ENCODE measurements at places on chromosomes 3 and 15. TPM values are rescaled to one million over a fixed set of nuclear protein-coding genes. Genes with fewer than 3 reads are reported as not detected.

Gene IL5RA
- total RNA-seq, result not detected

Gene FAM98B
- 51.1 TPM for total RNA-seq

Gene ISL2
- 0.33 TPM for total RNA-seq

Gene SMAD6
- 6.0 TPM for total RNA-seq

Gene KY
- not detected for total RNA-seq

Gene SSUH2
- 0.61 TPM for total RNA-seq

Gene ONECUT1
- 14.1 TPM for total RNA-seq

Gene NANOGP8
- 91.5 TPM for total RNA-seq

Gene ANO10
- 38.7 TPM for total RNA-seq

Gene GP5
- not detected for total RNA-seq

DNA sequence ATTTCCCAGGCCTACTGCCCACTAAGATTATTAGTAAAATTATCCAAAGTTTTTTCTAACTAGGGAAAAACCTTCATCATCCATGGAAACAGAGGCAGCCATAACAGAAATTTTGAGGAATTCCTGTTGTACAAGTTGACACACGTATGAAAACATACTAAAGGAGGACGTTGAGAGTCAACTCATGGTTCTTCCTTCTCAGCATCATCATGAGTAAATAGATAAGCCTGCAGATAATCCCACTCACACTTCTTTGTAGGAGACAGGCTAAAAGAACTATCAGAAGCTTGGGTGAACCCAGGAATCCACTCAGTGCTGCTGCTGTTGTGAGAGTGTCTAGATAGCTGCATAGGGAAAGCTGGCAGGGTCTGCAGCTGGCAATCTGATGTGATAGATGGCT lies 694.8 kb upstream of the NR2F2 start:
- H3K27me3 ChIP-seq, result no peaks in the 10 kb centered on the region
- H3K36me3 ChIP-seq, result no peaks in the 10 kb centered on the region
- no peak overlapping the region for H3K27ac ChIP-seq
- DNase-seq, result no peak
- no peak overlapping the region for H3K4me3 ChIP-seq

DNA sequence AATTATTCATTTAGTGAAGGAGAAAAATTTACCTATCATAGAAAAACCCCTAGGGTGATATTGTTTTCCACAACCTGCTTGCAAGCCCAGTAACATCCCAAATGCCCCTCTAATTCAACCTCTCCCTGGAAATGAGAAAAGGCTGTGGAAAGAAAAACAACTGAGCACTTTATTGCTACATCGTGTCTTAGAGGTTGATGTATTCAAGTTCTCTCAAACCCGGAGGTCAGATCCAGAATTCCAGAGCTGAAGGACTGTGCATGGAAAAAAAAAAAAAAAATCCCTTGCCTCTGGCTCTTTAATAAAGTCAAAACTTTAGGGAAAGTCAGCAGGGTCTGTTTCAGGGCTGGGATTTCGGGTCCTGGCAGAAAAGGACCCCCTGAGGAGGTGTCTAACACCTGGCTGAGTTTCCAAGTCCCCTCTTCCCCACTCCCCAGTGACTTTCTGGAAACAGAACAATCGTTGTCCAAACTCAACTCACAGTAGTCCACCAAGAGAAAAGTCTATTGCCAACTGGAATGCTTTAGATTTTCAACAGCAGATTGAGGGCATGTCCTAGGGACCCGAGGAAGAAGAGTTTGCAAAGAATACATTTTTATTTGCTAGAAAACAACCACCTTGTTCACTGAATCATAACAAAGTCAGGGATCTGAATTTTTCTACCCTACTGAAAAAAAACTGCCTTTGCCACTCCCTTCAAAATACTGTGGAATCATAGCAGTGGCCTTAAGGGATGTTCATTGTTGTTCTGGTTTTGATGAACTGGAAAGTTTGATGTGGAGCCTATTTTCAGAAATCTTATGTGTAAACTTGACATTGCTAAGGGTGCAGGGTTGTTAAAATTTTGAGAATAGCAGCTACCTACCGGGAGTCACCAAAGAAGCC lies 207.5 kb upstream of the ADAMTS9 start:
- H3K4me3 ChIP-seq, result no peak overlapping the region
- H3K27me3 ChIP-seq, result no peaks in the 10 kb centered on the region
- H3K27ac ChIP-seq, result no peak overlapping the region
- H3K36me3 ChIP-seq, result no peaks in the 10 kb centered on the region

- H3K4me3 ChIP-seq, result no peak overlapping the region
- H3K27me3 ChIP-seq, result no peaks in the 10 kb centered on the region
- H3K36me3 ChIP-seq, result no peaks in the 10 kb centered on the region
- no peaks in the 10 kb centered on the region for H3K4me1 ChIP-seq
Measured at GRCh38 chr3:14497321-14497720, 42.8 kb downstream of the GRIP2 start.

- no peaks in the 10 kb centered on the region for H3K36me3 ChIP-seq
- no peak for DNase-seq
- H3K4me3 ChIP-seq, result no peak overlapping the region
Measured at GRCh38 chr3:37181756-37182155, 7.4 kb upstream of the LRRFIP2 start.

GRCh38 chr3:150013801-150014200 lies 43.1 kb upstream of the PFN2 start:
- H3K27ac ChIP-seq, result no peak overlapping the region
- no peaks in the 10 kb centered on the region for H3K4me1 ChIP-seq
- no peaks in the 10 kb centered on the region for H3K27me3 ChIP-seq
- no peak overlapping the region for H3K4me3 ChIP-seq
- no peaks in the 10 kb centered on the region for H3K36me3 ChIP-seq

- peaks cover 8% of the 10 kb centered on the region for H3K36me3 ChIP-seq
- H3K27ac ChIP-seq, result peak overlapping the region; percentile 47
- H3K4me1 ChIP-seq, result peaks cover 2% of the 10 kb centered on the region
- H3K27me3 ChIP-seq, result no peaks in the 10 kb centered on the region
- H3K4me3 ChIP-seq, result no peak overlapping the region
Measured at GRCh38 chr3:129651435-129652202, 45.1 kb upstream of the PLXND1 start.

DNA sequence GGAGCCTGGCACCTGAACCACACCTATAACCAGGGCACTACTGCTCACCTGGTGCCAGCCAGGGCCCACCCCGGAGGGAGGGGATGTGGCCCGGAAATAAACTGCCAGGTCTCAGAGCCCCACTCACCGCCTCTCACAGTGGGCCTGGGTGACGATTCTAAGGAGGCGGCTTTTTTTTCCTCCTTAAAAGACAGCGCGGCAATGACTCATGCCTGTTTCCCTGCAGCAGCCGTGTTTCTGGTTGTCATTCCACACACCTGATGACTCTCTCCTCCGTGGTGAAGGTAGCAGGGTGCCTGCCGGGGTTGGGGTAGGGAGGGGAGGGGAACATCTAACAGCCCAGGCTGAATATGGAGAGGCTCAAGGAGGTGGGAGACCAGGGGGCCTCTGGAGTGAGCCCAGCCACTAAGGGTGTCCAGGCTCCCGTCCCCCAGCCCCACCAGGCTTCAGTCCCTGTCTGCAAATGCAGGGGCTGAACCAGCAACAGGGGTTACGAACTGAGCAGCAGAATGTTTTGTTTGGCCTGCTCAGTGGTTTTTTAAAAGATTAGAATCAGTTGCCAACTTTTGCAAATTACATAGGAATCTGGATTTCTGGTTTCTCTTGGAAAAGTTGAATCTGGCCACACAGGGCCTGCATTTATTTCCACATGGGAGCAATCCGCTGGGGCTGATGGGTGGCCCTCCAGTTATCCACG lies 127.3 kb upstream of the LINGO1 start:
- no peak for DNase-seq
- no peaks in the 10 kb centered on the region for H3K36me3 ChIP-seq
- no peak overlapping the region for H3K27ac ChIP-seq

DNA sequence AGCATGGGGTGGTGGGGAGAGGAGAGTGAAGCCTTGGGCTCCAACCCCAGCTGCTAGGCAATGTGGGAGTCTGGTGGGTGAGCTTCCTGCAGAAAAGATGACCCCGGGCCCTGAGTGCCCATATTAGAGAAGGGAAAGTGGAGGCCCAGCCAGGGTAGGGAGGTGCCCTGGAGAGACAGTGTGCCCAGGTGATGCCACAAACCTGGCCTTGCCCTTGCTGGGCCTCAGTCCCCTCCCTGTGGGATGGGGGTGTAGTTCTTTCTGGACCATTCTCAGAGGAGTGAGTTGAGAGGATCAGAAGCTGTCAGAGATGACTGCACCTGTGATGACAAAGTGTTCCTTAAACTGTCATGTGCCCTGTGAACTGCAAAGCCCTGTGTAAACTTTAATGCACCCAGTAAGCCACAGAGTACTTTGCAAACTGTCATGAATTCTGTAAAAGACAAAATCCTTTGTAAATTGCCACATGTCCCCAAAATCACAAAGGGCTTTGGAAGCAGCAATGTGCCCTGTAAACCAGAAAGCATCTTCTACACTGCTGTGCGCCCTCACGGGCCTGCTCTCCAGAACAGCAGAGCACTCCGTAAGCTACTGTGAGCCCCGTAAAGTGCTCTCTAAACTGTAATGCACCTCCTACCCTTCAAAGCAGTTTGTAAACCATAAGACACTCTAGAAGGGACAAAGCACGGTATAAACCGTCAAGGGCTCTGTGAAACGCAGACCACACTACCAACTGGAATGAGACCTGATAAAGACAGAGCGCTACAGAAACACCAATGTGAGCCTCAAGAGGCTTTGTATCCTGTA lies 51.3 kb upstream of the FGD5 start:
- H3K36me3 ChIP-seq, result no peaks in the 10 kb centered on the region
- H3K27me3 ChIP-seq, result no peaks in the 10 kb centered on the region
- DNase-seq, result peak; percentile 14
- H3K4me1 ChIP-seq, result no peaks in the 10 kb centered on the region
- no peak overlapping the region for H3K4me3 ChIP-seq

DNA sequence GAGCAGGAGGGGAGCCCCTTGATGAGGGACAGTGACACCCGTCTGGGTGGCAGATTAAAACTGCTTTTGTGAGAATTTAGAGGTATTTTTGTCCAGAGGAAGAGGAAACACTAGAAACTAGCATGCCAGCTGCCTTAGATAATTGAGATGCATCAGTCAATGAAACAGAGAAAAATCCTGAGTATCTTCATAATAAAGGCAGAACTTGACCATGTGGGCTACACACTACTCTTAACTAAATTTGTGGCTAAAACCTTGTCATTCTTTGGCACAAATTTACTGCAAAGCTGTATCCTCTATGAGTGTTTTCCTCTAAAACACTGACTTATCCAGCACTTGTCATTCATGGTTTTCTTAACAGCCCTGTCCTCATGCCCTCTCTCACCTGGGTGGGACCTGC lies 259.7 kb upstream of the TPM1 start:
- no peak overlapping the region for H3K27ac ChIP-seq
- H3K4me3 ChIP-seq, result no peak overlapping the region
- no peak for DNase-seq
- no peaks in the 10 kb centered on the region for H3K4me1 ChIP-seq
- H3K36me3 ChIP-seq, result no peaks in the 10 kb centered on the region
- H3K27me3 ChIP-seq, result no peaks in the 10 kb centered on the region

DNA sequence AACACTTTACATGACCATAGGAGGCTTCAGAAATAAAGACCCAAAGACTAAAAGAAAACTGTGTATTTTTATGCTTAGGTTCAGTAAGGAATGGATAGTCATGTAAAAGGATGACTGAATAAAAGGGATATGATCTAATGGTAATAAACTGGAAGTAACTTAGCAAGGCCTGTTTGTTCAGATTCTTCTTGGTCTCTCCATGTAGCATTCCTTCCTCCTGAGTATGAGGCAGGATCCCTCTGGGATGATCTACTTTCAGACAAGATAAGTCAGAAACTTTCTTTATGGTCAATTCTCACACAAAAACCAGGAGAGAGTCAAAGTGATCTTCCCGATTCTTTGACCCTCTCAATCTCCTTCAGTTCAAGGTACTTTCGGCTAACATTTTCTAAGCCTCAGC lies 340.8 kb upstream of the DCBLD2 start:
- no peak for DNase-seq
- no peaks in the 10 kb centered on the region for H3K27me3 ChIP-seq
- H3K27ac ChIP-seq, result no peak overlapping the region
- no peak overlapping the region for H3K4me3 ChIP-seq

GRCh38 chr3:23859012-23859743 lies 53.4 kb downstream of the UBE2E1 start:
- DNase-seq, result no peak
- H3K36me3 ChIP-seq, result peaks cover 11% of the 10 kb centered on the region
- no peaks in the 10 kb centered on the region for H3K4me1 ChIP-seq
- no peak overlapping the region for H3K4me3 ChIP-seq
- no peak overlapping the region for H3K27ac ChIP-seq

- no peaks in the 10 kb centered on the region for H3K36me3 ChIP-seq
- H3K4me3 ChIP-seq, result no peak overlapping the region
- H3K27me3 ChIP-seq, result no peaks in the 10 kb centered on the region
- H3K4me1 ChIP-seq, result no peaks in the 10 kb centered on the region
Measured at GRCh38 chr15:66105286-66106265, 148.0 kb downstream of the MEGF11 start.

DNA sequence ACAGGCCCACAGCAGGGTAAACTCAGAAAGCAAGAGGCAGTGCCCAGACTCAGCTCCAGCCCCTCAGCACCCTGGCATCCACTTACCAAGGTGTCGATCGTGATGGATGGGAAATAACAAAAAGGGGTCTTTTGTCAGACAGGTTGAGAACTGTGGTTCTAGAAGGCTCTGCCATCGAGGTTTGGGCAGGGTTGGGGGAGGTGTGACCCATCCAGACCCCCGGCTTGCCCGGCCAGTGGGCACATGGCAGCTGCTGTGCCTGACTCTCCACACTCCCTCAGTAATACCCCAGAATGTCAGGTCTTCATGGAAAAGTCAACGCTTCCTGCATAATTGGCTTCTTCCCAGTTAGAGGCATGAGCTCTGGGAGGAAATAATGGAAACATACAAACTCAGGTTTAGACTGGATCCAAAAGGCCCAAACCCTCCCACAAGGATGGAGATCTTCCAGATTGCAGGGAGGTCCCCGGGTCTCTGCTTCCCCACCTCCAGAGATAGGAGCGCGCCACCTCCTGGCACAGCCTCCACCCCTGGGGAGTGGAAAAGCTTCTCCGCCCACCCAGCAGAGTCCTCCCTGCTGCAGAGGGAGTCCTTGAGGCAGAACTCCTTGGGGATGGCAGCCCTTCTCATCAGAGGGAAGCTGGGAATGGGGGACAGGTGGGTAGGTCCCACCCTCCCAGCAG lies 149.8 kb upstream of the IQSEC1 start:
- no peaks in the 10 kb centered on the region for H3K4me1 ChIP-seq
- H3K27me3 ChIP-seq, result no peaks in the 10 kb centered on the region
- DNase-seq, result no peak
- no peak overlapping the region for H3K27ac ChIP-seq
- no peak overlapping the region for H3K4me3 ChIP-seq

- H3K4me3 ChIP-seq, result no peak overlapping the region
- H3K27me3 ChIP-seq, result no peaks in the 10 kb centered on the region
- no peaks in the 10 kb centered on the region for H3K36me3 ChIP-seq
Measured at GRCh38 chr3:98331329-98331728, 22.3 kb upstream of the OR5K4 start.

DNA sequence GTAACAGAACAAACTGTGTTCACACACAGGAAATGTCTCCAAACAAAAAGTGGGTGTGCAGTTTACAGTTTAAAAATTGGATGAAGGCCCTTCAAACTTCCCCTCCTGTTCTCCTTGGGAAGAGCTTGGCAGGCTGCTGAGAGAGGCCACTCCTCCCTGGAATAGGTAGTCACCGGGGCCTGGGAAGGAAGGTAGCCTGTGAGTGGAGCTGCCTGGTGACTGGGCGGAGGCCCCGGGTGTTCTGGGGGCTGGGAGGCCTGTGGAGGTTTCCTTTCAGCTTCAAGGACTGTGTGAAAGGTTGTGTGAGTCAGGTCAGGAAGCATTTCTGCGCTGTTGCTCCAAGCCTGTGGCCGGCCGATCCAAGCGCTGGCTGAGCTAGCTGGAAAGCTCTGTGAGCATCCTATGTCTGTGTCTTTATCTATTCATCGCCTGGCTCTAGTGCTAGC lies 14.1 kb downstream of the SLCO3A1 start:
- no peaks in the 10 kb centered on the region for H3K27me3 ChIP-seq
- no peak overlapping the region for H3K27ac ChIP-seq
- H3K36me3 ChIP-seq, result peaks cover 15% of the 10 kb centered on the region
- peak; percentile 73 for DNase-seq
